ENCODE measurements at places on chromosomes 4 and X.
A peak's percentile ranks its signal among the peaks of the same experiment; 100 is the strongest.

DNA sequence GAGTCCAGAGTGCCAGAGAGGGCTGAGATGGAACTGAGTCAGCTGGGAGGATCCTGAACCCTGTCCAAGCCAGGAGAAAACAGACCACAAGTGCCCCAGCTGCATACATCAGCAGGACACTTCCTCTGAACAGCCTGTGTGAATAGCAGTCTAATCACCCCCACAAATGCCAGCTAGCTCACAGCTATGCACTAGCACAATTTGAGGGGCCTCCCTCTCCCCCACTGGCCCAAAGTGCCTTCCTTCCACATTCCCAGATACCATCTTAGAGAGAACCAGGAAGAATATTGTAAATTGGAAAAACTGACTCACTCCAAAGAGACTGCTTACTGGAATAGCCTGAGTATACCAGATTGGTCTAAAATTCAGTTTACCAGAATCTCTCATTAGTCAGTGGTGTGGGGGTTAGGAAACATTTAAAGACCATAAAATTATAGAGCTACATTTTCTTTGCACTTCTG is 292.6 kb upstream of the KLF3 start:
- DNase-seq: no peak

- DNase-seq: no peak
Measured at GRCh38 chr4:169410839-169411770, 140.3 kb upstream of the SH3RF1 start.

DNA sequence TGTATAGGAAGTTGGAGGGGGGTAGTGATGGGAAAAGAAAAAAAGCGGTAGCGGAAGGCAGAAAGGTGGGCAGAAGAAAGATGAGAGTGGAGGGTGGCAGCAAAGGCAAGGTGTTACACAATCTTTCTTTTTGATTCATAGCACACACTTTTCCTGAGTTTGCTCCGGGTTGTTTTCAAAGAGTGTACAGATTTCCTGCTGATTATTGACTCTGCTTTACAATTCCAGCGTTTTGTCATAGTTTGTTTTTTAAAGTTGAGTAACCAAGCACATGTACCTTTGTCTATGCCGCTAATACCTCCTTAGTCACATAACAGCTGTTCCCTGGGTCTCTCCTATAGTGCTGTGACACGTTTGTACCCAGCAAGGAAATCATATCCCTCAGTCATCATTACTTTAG is 50.3 kb downstream of the AGA start:
- no peak for DNase-seq

- no peak for DNase-seq
Measured at GRCh38 chr4:20509315-20509714, 190.9 kb upstream of the PACRGL start.

- no peak for DNase-seq
Measured at GRCh38 chr4:158079661-158080060, 93.2 kb downstream of the GASK1B start.

- no peak for DNase-seq
Measured at GRCh38 chrX:10685923-10686595, 65.7 kb upstream of the MID1 start.

DNA sequence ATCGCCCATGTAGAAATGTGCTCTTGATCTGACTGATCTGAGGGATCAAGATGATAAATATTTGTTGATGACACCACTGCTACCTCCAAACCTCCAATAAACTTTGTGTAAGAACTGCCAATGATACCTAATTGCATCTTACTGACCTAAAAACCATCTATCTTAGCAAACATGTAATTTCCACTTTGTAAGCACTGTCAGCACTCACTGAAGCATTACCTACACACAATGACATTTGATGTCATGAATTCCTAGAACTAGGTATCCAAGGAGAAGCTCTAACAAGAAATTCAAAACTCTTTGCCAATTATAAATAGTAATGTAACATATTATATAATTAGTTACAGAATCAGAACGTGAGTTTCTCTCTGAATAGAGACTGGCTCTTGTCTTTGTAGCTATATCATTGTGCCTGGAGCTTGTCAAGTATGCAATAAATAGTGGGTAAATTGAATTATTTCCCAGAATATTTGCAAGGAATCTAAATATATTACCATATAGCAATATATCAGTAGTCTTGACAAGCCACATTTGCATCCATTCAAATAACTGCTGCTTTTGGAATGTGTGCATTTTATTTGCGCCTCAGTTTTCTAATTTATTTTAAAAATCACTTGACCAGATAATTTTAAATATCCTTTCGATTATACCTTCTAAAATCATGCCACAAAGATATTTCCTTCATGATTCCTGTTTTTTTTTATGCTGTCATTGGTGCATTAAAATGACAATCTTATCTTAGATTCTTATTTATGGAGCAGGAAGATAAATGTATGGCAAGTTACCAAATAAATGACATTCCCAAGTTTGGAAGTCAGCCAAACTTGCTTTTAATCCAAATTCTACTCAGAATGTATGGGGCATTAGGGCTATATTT is 232.3 kb upstream of the NEIL3 start:
- DNase-seq: no peak

GRCh38 chr4:7384003-7384928 is 50.5 kb downstream of the PSAPL1 start:
- no peak for DNase-seq

DNA sequence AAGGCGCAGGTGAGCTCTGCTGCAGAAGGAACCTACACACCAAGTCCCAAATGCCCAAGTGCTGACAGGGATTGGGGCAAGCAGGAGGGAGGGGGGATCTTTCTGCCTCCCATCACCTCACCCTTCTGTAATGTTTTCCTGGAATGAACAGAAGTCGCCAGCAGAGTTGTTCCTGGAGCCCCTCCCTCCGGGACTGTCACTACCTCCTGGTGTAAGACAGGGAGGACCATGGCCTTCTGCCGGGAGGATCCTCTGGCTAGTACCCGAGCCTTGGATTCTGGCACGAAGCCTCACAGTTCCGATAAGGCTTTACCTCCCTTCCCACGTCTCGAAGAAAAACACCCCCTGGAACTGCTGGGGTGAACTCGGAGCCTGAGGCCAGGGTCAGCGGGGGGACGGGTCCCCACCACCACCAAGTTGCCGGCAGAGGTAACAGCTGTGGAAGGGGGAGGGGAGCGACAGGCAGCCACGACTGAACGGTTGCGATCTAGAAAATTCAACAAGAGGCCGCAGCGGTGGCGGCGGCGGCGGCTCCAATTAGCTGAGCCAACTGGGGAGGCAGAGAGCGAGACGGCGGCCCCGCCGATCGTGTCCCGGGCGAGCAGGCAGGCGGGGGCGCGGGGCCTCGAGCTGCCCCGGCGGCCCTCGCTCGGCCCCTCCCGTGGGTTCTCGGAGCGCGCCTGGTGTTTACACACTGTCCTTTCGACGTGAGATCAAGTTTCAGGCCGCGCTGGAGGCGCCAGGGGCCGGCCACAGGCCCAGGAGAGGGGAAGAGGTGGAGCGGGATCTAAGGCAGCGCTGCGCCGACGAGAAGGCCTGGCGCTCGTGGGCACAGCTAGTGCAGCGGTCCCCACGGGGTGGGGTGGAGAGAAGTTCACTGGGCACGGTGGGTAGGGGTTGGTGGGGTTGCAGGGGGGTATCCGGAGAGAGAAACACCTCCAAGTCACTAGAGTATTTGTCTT is 53.7 kb upstream of the BCOR start:
- DNase-seq: no peak

GRCh38 chr4:90580326-90580725 is 453.1 kb downstream of the CCSER1 start:
- no peak for DNase-seq

GRCh38 chrX:2283111-2283859 is 217.5 kb downstream of the DHRSX start:
- DNase-seq: no peak

DNA sequence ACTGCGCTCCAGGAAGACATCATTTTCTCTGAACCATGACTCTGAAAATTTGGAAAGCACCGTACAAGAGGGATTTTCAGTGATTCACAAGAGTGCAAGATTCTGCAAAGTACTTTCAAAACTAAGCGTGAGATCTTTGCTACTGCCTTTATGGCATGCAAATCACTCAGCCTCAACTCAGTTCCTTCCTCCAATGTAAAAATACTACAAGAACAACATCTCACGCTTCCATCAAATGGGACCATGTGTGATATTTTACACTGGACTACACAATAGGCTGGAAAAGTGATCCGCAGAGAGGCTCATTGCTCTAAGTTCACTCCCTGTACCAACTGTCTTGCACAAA is 674 bp upstream of the IL15 start:
- DNase-seq: no peak

DNA sequence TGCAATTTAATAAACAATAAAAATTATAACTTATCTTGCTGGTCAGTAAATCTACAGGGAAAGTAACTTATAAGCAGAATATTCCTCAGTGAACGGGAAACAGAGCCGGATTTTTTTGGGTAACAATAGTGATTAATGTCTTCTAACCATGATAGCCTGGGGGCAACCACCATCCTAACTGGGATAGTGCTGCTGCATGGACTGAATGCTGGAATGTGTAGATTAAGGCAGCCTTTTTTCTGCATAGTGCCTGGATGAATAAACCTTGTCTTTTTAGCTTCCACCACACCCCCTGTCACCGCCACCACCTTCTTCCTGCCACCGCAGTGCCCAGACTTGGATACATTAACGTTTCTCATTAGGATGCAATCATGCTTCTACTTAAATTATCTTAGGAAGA is 83.6 kb upstream of the LNX1 start:
- DNase-seq: no peak

- DNase-seq: peak; percentile 0
Measured at GRCh38 chrX:45264865-45265264, 64.2 kb upstream of the DIPK2B start.

DNA sequence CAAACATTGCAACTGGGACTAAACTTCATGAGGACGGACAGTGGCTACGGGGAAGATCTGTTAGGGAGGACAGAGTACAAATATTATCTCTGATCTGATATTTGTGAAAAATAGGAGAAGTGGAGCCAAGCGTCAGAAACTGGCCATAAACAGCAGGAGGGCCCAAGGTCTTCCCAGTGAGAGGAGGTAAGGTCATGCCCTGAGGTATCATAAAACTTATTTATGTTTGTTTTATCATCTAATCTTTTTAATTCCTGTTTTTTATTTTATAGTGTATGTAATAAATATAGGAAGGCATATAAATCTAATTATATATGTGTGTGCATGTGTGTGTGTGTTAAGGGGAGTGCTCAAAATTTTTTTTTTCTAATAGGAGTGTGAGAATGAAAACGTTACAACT is 51.8 kb downstream of the RAI2 start:
- DNase-seq: no peak

DNA sequence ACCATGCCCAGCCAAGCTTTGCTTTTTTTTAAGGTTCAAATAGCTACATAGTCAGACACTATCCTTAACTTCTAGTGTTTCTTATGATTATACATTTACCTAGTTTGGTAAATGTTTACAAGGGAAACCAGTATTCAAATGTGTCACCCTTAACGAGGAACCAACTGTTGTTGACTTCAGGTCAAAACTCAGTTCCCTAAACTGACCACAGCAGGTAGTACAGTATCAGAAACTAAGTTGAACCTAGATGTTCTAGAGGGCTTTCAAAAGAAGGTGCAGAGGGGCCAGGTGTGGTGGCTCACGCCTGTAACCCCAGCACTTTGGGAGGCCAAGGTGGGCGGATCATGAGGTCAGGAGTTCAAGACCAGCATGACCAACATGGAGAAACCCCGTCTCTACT is 11.3 kb downstream of the GPC4 start:
- DNase-seq: no peak

GRCh38 chrX:16067886-16068515 is 55.4 kb upstream of the GRPR start:
- DNase-seq: no peak

DNA sequence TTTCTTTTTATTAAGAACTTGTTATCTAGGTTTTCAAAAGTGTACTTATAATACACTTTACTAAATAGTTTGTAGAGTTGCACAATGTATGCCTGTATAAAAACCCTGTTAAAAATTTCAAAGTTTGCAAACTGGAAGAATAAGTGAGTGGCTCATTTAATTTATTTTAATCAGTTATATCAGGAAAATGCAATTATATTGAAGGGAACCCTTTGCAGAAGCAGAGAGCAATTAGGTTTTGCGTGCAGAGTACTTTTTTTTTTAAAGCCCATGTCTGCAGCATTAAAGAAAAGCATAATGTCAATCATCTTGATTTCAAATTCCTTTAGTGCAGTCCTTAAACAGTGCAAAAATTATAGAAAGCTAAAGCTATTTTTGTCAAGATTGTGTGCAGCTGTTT is 271.3 kb upstream of the LDB2 start:
- no peak for DNase-seq

GRCh38 chr4:185811509-185812364 is at the start of gene SORBS2:
Gene SORBS2 (minus strand): TSS chr4:185812194. CDS start chr4:185690571, 121,623 bp downstream.
- peak; percentile 25 for DNase-seq

GRCh38 chrX:545452-545885 is 85.1 kb upstream of the SHOX start:
- no peak for DNase-seq

DNA sequence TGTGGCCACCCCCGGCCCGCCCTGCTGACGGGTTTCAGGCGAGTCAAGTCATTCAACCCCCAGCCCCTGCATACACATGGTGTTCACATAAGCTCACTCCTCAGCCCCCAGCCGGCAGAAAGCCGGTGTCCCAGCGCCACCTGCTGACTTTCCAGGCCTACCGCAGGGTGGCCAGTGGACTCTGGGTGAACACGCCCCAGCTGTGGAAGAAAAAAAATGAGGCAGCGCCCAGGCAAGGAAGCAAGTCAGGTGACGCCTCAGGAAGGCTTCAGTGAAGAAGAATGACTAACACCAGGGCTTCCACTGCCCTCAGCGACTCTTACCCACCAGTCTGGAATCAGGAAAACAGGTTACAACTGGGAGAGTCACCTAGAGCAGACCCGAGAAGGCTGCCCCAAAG is 15.8 kb downstream of the BCAP31 start:
- peak; percentile 31 for DNase-seq

DNA sequence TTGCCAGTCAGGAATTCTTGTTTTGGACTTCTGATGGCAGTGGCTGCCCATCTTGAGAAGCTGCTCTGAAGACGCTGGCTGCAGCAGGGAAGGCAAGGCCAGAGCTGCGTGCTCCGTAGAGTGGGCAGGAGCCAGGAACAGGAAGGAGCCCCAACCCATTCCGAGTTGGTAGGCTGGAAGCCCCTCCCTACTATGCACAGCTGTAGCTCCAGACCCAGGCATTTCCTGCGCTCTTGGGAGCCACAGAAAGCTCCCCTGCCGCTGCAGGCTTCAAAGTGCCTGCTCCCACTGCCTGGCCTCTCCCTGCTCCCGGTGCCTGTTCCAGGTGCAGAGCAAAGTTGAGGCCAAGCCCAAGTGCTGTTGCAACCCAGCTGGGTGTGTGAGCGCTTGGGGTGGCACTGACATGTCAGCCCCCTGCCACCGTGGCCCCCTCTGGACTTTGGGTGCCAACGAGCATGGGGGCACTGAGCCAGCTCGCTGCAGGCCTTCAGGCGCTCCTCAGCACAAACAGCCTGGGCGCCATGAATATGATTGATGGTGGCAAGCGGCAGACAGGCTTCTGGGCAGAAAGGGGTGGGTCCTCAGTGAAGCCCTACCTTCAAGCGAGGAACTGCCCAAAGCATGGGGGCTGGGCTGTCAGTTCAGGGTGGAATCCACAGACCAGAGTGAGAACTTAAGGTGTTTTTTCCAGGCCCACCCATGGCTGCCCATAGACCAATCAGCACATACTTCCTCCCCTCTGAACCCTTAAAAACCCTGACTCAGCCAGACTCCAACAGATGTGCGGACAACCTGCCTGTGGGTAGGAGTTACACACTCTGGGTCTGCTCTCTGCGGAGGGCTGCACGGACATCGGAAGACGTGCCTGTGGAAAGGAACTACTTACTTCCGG is 677.2 kb upstream of the INTU start:
- DNase-seq: no peak

Measured in amygdala (tissue), 56 donors.